Coronary artery (tissue), 2 donors: ENCODE measurements at places on chromosomes 6 and 20.

DNA sequence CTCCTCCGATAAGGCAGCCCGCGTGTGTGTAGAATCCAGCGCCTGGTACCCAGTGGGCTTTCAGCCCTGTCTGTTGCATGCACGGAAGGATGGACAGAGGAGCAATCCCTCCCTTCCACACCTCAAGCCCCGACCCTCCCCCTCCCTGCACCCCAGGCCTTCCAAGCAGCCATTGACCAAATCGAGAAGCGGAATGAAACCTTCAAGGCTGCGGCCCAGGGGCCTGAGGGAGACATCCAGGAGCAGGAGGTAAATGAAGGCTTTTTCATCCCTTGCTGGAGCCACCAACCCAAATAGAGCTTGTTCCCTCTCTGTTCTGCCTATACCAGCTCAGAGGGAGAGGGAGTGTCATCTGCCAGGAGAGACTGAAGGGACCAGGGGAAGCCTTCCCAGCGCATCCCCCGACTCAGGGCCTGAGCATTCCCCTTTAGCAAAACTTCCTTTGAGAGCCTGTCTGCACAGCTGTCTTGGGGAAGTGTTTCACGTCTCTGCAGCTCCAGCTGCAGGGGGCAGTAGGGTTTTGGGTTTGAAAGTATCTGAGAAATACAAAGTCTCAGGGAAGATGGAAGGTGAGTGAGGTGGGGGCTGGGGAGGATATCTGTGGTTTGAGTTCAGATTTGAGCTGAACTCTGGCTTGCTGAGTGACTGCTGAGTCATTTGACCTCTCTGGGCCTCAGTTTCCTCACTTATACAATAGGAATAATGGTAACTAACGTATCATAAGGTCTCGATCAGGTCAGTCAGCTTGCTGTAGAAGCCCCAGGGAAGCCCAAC is 16.1 kb downstream of the FGD2 start:
- DNase-seq, result no peak

- DNase-seq, result peak; percentile 75
Measured at GRCh38 chr20:49915118-49915379, 280 bp downstream of the SPATA2 start.

DNA sequence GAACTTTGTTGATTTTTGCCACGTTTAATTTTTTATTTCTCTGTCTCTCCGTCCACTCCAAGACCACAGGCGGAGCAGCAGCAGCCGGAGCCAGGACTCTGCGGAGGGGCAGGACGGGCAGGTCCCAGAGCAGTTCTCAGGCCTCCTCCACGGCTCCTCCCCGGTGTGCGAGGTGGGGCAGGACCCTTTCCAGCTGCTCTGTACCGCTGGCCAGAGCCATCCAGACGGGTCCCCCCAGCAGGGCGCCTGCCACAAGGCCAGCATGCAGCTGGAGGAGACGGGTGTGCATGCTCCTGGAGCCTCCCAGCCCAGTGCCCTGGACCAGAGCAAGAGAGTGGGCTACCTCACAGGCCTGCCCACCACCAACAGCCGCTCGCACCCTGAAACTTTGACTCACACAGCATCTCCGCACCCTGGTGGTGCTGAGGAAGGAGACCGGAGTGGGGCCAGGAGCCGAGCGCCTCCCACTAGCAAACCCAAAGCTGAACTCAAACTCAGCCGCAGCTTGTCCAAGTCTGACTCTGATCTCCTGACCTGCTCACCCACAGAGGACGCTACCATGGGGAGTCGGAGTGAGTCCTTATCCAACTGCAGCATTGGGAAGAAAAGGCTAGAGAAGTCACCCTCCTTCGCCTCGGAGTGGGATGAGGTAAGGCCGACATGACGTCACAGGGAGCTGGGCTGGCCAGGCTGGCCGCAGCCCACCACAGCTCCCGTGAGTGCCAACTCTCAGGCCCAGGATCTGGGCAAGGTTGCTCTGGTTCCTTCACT is 123.5 kb downstream of the TCP11 start:
- DNase-seq, result peak; percentile 87

DNA sequence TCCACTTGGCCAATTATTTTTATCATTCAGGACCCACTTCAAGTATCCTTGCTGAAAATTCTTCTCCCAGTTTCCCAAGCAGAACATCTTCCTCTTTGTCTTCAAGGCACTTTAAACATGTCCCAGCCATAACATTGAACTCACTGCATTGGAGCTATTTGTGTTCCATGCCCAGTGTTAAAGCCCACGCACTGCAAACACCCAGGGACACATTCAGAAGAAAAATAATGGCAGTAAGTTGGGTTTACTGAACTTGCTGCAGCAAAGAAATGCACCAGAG is 1.6 kb upstream of the APMAP start:
- DNase-seq, result peak; percentile 64

DNA sequence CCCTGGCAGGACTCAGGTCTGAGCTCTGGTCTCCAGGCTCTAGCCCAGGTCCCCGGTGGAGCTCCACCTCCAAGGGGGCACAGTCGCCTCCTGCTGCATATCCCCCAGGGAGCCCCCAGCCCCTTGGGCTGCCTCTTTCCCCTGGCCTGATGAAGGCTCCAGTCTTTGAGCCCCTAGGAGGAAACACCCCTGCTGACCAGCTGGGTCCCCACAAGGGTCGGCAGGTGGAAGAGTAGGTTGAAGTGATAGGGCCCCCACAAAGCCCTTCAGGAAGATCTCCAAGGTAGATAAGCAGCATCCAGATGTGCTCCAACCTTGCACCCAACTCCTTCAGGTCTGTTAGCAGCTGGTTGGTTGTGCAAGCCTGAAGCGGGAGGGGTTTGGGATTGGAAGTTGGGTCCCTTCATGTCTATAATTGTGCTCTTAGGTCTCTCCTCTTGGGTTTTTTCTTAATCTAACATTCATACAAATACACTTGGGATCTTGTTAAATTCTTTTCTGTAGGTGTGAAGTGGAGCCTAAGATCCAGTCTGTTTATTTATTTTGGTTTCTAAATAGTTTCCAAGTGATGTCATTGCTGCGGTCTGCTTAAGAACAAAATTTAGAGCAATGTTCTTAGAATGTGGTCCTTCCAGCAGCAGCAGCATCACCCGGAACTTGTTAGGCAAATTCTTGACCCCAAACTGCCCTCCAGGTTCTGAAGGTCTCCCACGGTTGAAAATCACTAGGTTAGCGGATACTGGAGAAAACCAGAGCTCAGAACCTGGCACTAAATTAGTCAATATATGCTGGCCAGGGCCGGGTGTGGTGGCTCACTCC is 5.1 kb downstream of the UBE2C start:
- no peak for DNase-seq

DNA sequence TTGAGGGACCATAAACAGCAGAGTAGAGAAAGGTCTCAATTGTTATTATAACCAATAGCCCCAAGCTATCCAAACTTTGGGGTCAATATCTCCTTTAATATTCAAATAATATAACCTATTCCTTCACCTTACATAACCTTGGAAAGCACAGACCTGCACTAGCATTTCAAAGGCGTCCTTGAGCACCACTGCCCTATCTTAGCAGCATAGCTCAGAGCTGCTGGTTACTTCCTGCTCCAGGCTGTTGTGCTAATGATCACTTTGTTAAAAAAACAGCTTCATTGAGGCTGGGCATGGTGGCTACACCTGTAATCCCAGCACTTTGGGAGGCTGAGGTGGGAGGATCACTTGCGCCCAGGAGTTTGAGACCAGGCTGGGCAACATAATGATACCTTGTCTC is 10.5 kb downstream of the SLC35D3 start:
- DNase-seq, result no peak
